ENCODE measurements at places on chromosomes 7 and 10. TPM values are rescaled to one million over a fixed set of nuclear protein-coding genes. Genes with fewer than 3 reads are reported as not detected.

GRCh38 chr10:114426476-114426875 lies 22.2 kb upstream of the AFAP1L2 start:
- DNase-seq, result no peak

- no peak for DNase-seq
Measured at GRCh38 chr10:120841522-120842189, 9.5 kb upstream of the WDR11 start.

- DNase-seq, result no peak
Measured at GRCh38 chr10:30637881-30638467, 8.4 kb upstream of the LYZL2 start.

Gene CCDC126
- 11.4 TPM for total RNA-seq

GRCh38 chr10:28778524-28778923 lies 101.2 kb downstream of the BAMBI start:
- DNase-seq, result no peak

Gene ACBD7
- total RNA-seq, result not detected

DNA sequence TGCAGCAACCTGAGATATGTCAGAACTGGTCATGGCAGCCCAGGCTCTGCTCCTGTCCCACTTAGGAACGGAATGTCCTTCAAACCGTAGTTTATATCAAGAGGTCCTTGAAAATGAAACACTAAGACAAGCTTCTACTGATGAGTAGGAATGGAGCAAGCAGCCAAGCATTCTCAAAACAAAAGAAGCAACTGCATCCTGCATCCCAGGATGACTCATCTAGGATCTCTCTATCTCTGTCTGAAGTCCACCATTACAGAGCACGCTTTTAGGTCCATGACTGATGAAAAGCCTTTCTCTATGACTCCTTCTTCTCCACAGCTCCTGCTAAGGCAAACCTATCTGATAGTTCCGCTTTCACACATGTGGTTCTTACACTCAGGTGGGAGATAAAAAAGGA lies 16.3 kb downstream of the MBL2 start:
- no peak for DNase-seq
